Activated CD8-positive, alpha-beta memory T cell treated with anti-CD3 and anti-CD28 coated beads for 48 hours (primary cell): ENCODE measurements at places on chromosomes 13 and 19.

DNA sequence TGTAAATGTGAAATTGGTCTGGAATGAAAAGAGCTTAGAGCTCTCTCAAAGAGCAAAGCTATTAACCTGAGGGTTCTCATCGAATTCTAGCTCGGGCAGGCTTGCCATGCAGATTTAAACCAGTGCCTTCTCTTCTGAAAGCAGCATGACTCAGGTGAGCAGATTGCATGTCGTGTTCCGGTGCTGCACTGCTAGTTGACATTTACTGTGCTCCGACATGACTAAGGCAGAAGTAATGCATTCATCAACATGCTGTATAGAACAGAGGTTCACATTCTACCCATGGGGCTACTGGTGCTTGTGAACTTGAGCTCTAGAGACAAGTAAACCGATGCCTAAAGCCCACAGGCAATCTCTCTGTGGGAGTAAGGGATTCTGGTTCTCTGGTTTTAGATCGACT, 947.7 kb downstream of the EFNB2 start:
- DNase-seq, result no peak

- DNase-seq, result no peak
Measured at GRCh38 chr13:44140888-44141724, 232.5 kb upstream of the SERP2 start.

DNA sequence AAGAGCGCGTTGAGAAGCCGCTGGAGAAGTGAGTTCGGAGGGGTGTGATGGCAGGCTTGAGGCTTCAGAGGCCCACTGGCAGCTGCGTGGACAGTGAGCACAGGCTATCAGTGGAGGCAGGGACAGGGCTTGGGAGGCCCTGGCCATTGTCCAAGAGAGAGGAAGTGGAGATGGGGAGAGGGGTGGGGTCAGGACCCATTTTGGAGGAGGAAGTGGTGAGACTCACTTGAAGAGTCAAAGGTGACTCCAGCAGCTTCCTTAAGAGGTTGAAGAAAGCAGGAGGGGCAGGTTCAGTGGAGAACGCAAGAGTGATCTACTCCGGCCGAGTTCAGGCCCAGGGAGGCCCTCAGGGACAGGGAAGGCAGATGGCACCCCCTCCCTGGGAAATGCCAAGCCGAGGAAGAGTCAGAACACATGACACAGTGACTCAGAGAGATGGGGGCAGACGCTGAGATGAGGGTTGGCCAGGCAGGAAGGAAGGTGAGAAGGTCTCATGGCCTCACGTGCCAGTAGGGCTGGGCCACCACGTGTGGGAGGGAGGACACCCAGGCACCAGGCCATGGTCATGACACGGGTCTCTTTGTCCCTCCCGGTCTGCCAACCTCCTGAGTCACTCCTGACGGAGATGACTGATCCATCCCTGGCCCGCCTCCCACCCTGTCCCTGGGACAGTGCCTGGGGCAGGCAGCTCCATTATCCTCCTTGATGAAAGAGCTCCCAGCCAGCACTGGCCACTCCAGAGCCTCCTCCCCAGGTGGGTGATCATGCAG, 10.1 kb upstream of the CD22 start:
- DNase-seq, result no peak

DNA sequence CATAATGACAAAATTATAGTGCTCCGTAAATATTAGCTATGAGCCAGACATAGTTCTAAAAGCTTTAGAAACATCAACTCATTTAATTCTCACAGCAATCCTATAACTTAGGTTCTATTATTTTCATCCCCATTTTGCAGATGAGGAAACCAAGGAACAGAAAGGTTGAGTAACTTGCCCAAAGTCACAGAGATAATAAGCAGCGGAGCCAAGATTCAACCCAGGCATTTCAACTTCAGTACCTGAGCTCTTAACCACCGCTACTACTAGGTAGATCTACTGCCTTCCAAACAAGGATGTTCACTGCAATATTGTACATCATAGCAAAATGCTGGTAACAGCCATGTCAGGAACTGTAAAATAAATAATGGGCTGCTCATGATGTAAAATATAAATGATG, 39.9 kb downstream of the ELF1 start:
- no peak for DNase-seq

GRCh38 chr13:111667757-111668156, 347.3 kb downstream of the TEX29 start:
- DNase-seq, result no peak

DNA sequence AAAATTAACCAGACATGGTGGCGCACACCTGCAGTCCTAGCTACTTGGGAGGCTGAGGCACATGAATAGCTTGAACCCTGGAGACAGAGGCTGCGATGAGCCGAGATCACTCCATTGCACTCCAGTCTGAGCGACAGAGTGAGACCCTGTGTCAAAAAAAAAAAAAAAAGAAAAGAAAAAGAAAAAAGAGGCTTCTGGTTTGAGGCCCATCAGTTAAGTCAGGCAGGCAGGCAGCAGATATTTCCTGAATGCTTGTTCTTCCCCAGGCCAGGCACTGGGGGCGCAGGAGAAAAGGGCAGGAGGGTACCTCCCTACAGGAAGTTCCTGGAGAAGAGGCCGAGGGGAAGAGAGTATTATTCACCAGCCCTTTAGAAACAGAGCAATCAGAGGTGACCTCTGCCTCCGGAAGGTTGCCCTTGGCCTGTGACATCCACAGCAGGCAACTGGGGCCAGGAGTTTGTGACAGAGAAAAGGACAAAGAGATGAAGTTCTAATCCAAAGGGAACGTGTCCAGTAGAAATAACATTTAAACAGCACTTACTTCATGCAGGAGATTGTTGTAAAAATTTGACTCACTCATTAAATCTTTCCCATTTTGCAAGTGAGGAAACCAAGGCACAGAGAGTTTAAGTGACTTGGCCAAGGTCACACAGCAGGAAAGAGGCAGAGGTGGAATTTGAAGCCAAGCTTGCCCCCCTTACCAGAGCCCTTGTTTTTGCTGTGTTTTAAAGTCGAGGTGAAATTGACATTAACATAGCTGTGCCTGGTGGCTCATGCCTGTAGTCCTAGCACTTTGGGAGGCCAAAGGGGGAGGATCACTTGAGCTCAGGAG, 4.3 kb upstream of the RLN3 start:
- no peak for DNase-seq

DNA sequence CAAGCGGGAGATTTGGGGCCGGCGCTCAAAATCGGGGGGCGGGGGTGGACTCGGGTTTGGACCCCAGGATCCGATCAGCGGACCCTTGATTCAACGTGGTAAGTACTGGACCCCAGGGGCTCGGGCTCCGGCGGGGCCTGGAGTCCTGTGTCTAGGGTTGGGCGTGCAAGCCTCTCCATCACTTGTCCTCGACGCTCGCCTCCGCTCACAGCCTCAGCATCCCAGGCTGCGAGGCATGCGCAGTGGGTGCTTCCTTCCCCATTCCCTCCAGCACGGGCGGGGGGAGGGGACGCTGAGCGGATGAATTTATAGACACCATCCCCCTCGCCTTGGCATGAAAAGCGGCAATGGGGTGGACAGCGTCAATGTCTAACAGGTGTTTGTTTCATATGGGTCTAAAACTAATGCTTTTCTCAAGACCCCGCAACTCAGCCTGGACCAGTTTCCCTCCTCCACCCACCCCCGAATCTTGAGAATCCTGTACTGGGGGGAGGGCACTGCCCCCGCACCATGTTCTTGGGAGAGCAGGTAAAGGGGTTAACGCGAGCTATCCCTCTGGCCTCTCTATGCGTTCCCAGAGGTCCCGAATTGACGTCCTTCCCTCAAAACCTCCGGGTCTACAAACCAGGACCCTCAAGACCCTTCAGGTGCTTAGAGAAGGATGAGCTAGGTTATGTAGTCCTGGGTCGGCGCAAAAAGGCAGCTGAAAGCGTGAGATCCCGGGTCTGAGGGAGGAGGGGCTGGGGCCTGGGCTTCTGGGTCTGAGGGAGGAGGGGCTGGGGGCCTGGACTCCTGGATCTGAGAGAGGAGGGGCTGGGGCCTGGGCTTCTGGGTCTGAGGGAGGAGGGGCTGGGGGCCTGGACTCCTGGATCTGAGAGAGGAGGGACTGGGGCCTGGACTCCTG, 579 bp downstream of the CPT1C start:
- DNase-seq, result no peak

- no peak for DNase-seq
Measured at GRCh38 chr19:40561947-40562346, 14.7 kb upstream of the SHKBP1 start.

DNA sequence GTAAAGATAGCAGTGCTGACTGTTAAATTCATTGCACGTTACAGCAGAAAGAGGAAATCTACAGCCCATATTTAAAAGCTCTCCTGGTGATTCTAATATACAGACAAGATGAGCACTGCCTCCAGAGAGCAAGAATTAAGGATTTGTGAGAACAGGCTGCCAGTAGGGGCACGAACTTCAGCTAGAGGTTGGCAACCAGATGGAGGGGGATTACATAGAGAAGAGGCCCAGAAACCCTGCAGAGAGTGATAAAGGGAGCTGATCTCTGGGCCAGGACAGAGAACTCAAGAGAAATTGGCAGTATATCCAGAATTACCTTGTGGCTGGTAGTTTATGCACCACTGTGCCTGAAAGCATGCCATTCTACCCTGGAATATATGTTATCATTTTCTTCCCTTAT, 144.8 kb downstream of the UFM1 start:
- no peak for DNase-seq

GRCh38 chr13:44068737-44069136, 189.0 kb downstream of the LACC1 start:
- no peak for DNase-seq

GRCh38 chr13:32277839-32278238, 37.3 kb downstream of the ZAR1L start:
- no peak for DNase-seq

DNA sequence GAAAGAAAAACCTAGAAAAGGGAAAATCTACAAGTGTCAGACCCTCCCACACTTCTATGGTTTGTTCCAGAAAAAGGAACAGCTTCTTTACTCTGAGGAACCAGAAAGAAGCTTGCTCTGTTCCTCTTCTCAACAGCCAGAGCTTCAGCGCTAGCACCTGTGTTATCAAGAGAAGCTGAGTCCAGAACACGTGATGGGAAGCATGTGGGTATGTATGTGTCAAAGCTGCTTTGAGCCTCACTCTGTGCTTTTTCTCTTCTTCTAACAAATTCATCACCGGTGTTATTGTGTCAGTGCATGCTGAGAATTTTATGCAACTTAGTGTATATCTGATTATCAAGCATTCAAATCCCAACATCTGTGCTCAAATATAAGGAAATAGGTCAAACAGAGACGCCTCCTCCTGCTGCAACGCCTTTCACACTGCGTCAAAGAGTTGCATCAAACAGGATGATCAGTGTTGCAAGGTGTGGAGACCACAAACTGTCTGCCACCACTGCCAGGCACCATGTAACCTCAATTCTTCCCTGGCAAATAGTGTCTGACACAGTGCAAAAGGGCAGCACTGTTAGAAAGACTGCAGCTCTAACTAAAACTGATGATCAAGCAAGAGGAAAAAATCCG, 83.9 kb downstream of the LRRC63 start:
- DNase-seq, result no peak

DNA sequence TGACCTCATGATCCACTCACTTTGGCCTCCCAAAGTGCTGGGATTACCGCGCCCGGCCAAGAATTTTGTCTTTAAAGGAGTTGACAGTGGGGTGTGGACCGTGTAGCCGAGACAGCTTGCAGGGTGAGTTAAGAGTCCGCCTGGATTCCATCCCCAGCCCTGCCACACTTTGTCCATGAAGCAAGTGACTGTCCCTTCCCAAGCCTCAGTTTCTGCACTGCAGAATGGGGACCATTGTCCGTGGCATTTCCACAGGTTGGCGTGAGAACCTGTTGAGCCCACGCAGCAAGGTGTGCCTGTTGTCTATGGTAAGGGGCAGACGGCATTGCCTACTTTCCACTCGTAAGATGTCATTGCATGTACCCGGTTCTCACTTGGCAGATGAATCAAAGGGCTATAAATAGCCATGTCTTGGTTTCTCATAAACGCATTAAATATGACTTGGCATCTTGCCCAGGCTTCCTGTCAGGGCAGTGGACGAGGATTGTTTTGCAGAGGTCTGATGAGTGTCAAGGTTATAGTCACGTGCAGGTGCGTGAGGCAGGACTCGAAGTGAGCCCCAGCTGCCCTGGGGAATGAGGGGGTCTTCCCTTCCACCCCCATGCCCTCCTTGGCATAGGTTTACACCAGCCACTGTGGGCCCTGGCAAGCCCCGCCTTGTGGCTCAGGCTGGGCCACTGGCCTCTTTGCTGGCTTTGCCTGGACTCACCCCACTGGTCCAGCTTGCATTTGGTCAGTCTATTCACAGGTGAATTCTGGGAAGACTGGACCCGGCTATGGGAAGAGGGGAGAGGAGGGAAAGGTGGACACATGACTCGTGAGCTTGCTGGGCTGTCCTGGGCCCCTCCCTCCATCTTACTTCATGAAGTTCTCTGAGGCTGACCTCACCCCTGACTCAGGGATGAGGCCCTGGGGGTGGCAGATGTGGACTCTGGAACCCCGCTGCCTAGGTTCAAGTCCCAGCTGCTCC, 14.6 kb downstream of the FAM187B start:
- DNase-seq, result peak; percentile 58

GRCh38 chr19:18608805-18609716, 2.5 kb upstream of the CRLF1 start:
- DNase-seq, result no peak

DNA sequence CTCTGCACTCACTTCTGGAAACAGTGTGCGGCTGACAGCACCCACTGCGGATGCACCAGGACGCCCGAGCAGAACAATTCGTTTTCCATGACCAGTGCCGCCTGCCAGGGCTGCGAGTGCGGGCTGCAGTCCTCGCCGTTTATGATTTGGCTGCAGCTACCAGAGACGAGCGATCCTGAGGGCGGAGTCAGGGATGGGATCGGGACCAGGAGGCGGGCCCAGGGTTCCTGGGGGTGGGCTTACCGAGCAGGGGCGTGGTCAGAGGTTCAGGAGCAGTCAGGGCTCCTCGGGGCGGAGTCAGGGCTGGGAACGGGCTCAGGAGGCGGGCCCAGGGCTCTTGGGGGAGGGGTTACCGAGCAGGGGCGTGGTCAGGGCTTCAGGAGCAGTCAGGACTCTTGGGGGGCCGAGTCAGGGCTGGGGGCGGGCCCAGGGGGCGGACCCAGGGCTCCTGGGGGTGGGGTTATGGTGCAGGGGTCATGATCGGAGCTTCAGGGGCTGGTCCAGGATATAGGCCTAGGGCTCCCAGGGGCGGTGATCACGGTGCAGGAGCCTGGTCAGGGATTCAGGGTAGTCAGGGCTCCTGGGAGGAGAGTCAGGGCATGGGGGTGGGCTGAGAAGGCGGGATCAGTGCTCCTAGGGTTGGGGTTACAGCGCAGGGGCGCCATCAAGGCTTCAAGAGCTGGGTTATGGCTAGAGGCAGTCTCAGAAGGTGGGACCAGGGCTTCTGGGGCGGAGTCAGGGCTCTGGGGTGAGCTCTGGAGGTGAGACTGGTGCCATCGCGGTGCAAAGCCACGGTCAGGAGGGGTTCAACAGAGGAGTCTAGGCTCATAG, 1.7 kb downstream of the KLK4 start:
- DNase-seq, result peak; percentile 6

GRCh38 chr13:20170921-20171320, 10.1 kb upstream of the GJA3 start:
- no peak for DNase-seq

GRCh38 chr13:103510007-103510535, 443.9 kb upstream of the SLC10A2 start:
- no peak for DNase-seq
